Suppressor macrophage treated with lipopolysaccharide for 1 hour (primary cell): ENCODE measurements at places on chromosomes 6 and 20.
A peak's percentile ranks its signal among the peaks of the same experiment; 100 is the strongest.

DNA sequence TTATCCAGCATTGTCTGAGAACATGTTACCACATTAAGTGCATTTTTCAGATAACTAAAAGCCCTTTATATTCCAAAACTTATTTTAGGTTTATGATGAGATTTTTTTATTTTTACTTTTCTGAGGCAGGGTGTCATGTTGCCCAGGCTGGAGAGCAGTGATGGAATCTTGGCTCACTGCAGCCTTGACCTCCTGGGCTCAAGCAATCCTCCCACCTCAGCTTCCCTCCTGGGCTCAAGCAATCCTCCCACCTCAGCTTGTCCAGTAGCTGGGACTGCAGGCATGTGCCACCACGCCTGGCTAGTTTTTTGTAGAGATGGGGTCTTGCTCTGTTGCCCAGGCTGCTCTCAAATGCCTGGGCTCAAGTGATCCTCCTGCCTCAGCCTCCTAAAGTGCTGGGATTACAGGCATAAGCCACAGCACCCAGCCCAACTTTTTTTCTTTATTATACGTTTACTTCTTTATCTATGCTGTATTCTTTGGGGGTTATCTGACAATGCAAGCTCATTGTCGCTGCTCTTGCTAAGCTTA, 6.2 kb downstream of the DYNLT1 start:
- DNase-seq = no peak

- no peak for DNase-seq
Measured at GRCh38 chr6:1377526-1377925, 11.8 kb upstream of the FOXF2 start.

DNA sequence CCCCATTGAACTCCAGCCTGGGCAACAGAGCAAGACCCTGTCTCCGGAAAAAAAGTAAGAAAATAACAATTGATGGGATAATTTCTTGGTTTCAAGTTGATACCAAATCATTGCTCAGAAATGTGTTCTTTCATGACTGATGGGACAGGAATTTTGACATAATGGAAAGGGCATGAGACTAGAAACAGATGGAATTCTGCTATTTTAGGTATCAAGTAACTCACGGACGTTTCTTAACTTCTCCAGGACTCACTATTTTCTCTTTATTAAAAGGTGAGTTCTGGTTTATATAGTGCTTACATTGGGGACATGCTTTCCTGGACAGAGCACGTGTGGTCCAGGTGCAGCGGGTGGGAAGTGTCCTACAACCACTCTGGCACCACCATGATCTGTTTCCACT, 6.0 kb upstream of the DSP start:
- no peak for DNase-seq

DNA sequence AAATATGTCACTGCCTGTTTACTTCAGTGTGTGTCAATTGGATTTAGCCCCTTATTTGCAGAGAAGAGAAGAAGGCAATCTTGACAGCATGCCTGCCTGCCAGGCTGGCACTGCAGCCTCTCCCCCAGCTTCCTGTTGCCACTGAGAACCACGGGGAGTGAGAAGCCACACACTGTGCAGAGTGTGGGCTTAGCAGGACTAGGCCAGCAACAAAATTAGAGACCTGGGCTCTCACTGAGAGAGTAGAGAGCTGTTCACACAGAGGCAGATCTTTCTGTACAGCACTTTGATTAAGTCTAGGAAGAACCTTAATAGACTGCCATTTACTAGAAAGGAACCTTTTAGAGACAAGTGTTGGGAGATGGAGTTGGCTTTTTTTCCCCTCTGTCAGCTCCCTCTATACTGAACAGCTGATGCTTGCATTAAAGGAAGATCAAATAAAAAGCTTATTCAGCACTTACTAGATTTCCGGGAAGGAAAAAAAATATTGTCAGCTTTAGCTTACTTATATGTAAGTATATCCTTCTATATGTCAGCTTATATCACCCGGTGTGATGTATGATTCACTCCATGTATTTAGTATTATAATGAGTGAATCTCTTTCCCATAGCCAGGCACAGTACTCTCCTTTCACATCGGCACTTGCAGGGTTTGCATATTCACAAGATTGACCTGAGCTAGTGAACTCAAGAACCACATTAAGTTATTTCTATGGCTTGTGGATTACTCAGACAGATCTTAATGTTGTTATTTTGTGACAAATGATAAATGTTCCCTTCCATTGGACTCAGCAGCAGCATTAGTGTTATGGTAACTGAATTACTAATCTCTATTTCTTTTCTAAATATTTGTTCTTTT, 851.0 kb upstream of the EPHA7 start:
- DNase-seq = no peak

DNA sequence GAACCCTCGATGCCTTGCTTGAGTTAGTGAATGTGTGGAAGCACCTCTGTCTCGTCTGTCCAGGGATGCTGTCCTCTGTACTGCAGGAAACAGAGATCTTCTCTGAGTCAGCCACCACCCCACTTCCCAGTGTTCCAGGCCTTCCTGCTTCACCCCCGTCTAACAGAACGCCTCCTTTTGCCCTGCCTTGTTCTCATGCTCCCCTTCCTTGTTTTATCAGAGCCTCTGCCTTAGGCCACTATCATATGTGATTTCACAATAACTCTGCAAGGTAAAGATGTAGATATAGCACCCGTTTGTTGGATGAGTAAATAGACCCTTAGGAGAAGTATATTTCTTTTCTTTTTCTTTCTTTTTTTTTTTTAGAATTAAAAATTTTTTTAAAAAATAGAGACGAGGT, 106.7 kb upstream of the CLDN20 start:
- no peak for DNase-seq

GRCh38 chr6:41288030-41288753, 1.7 kb upstream of the TREM1 start:
- DNase-seq = peak; percentile 74

DNA sequence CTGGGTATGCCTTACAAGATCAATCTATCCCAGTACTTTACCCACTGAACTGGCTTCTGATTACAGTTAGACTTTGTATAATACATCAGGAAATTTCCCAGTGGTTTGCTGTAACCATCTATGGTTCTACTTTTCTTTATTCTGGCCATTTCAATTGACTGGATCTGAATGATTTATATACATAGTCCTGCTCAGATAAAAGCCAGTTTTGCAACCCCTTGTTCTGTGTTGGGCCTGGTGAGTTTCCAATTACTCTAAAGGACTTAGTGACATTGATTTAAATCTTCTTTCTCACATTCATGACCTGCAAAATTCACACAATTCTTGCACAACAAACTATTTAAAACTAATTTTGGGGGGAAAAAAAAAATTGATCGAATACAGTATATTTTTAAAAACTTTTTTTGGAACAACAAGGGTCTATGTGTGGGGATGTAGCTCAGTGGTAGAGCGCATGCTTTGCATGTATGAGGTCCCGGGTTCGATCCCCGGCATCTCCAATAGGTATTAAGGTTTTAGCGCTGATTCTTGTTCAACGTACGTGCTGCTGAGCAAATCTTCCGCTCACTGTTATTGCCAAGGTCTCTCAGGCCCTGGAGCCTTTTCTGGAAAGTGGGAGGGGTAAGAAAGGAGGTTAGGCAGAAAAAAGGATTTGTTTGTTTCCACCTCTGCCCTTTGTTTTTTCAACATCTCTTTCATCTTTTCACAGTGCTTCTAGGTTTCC, 117.5 kb downstream of the GPX5 start:
- DNase-seq = peak; percentile 20

- DNase-seq = no peak
Measured at GRCh38 chr6:71544906-71545305, 256.3 kb downstream of the OGFRL1 start.

- no peak for DNase-seq
Measured at GRCh38 chr20:41412324-41413120, 45.9 kb upstream of the EMILIN3 start.

DNA sequence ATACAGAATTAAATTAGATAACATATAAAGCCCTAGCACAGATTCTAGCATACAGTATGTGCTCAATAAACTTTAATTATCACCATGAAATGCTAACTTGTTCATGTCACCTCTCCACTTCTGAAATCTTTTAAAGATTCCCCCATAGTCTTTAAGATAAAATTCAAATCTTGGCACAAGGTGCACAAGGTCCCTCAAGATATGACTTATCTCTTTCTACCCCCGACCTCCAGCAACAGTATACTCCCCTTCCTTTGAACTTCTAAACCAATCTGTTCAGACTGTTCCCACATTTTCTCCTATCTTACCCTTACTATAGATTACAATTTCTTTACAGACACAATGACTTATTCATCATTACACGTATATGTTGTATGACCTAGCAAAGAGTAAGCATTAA, 29.0 kb downstream of the SEC63 start:
- DNase-seq = no peak

DNA sequence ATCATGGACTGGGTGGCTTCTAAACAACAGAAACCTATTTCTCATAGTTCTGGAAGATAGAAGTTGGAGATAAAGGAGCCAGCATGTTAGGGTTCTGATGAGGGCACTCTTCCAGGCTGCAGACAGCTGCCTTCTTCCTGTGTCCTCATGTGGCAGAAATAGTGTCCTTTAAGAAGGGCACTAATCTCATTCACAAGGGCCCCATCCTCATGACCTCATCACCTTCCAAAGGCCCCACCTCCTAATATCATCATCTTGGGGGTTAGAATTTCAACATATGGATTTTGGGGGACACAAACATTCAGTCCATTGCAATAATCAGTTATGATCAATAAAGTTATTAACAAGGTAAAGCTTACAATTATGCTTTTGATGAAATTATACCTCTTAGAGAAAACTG, 130.8 kb upstream of the SLC22A23 start:
- DNase-seq = no peak

- no peak for DNase-seq
Measured at GRCh38 chr6:158758451-158758860, 60.7 kb downstream of the EZR start.

- no peak for DNase-seq
Measured at GRCh38 chr6:123838505-123839234, 35.0 kb downstream of the NKAIN2 start.

DNA sequence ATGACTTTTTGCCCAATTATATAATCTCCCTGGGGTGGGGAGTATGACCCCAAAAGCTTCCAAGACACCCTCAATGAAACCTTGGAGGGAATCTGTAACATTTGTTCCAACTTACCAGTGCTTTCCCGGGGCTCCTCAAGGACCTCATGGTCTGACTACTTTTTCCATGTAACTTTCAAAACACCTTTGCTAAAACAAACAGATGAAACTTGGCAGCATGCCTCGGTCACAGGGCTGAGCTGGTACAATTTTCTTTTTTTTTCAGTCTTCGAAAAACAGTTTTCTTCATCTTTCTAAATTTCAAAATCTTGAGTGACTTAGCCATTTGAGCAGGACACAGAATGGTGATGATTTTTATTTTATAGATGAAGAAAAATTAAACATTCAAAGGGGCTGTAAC, 241.2 kb downstream of the BMP7 start:
- DNase-seq = no peak

DNA sequence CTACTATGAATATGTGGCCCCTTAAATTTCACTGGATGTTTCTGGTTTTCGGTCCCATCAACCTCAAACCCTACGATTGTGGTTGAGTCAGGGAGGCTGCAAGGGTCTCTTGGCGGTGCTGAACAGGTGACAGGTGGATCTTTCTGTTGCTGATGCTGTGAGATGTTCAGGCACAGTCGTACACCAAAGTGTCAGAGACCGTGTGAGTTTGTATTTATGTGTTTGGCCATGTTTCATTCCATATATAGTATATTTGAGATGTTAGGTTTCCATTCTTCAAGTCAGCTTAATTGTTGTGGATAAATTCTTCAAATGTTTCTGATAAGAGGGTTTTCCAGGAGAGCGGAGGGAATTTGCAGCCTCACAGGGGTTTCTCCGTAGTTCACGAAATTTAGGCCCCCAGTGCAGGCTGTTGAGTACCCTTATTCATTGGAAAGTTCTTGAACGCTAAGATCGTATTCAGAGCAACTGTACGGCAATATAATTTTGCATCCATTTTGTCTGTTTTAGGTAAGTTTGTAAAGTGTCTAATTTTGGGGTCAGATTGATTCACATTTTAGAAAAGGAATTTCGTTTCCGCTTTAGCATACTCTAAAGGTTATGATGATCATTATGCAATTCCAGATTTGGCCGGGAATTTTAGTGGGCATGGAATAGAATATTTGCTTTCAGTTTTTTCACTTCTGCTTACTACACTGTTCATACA, 1.2 kb downstream of the TAB2 start:
- DNase-seq = peak; percentile 60

DNA sequence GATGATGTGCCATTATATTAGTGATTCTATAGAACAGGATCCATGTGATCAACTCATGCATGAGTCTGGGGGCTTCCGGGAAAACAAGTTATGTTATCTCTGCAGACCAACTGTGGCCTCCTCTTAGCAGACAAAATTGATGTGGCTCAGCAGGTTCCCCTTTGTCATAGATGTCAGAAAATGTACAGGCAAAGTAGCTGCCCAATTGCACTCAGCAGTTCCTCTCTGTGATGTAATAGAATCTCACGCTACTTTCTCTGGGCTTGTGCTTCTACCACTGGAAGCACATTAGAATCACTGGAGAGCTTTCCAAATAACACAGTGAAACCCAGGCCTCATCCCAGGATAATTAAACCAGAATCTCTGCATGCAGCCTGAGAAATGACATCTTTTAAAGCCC, 253.1 kb downstream of the SLC24A3 start:
- DNase-seq = peak; percentile 69

DNA sequence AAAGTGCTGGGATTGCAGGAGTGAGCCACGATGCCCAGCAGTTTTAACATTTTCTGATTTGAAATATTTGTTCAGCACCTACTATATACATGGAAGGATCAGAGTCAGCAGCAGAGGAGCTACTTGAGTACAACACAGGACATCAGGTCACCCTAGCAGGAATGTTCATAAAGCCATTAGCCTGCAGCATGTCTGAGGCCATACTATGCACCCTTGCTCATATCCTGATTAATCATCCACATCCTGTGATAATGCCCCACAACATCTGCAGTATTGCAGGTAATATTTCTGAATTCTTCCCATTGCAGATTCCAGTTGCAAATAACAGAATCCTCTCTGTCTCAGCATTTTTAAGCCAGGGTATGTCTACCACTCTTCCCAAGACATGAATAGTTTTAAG, 171.0 kb upstream of the PRND start:
- no peak for DNase-seq

- DNase-seq = peak; percentile 66
Measured at GRCh38 chr6:6712449-6713403, 124.2 kb downstream of the LY86 start.

GRCh38 chr20:46118481-46119020, 437 bp downstream of the CD40 start:
- peak; percentile 62 for DNase-seq

- no peak for DNase-seq
Measured at GRCh38 chr20:54525916-54526590, 50.7 kb downstream of the DOK5 start.
